Spinal cord (tissue), 10 donors: ENCODE measurements at places on chromosomes 11 and 22. TPM values are rescaled to one million over a fixed set of nuclear protein-coding genes. Genes with fewer than 3 reads are reported as not detected.

Gene LRRC75B
- 38.7 TPM for polyA plus RNA-seq

DNA sequence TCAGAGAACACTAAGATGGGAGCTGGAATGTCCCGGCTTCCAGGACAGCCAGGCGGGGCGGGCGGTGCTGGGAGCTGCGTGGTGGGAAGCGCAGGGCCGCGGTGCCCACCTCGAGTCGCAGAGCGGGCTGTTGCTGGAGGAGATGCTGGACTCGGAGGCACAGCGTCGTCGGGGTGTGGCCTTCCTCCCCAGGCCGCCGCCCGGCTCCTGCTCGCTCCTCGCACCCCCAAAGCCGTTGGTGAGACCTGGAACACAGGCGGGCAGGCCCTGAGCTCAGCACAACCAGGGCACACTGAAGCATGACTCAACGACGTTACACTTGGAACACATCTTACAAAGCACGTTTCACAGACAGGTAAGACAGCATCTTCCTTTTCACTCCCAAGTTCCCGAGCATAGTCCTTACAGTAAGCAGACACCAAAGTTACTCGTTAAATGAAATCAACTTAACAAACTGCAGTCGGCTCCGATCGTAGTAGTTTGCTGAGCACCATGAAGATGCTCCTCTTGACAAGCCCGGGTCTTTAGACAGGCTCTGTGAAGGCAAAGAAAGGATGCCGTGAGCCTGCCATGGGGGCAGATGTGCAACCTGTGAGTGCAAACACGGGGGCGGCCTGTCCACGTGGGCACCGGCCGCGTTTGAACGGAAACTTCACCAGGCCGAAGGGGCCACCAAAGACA is 50.0 kb downstream of the BRD1 start:
- H3K36me3 ChIP-seq = peaks cover 88% of the 10 kb centered on the region
- H3K27me3 ChIP-seq = no peaks in the 10 kb centered on the region
- no peak overlapping the region for H3K27ac ChIP-seq
- no peak overlapping the region for H3K4me3 ChIP-seq
- DNase-seq = no peak

DNA sequence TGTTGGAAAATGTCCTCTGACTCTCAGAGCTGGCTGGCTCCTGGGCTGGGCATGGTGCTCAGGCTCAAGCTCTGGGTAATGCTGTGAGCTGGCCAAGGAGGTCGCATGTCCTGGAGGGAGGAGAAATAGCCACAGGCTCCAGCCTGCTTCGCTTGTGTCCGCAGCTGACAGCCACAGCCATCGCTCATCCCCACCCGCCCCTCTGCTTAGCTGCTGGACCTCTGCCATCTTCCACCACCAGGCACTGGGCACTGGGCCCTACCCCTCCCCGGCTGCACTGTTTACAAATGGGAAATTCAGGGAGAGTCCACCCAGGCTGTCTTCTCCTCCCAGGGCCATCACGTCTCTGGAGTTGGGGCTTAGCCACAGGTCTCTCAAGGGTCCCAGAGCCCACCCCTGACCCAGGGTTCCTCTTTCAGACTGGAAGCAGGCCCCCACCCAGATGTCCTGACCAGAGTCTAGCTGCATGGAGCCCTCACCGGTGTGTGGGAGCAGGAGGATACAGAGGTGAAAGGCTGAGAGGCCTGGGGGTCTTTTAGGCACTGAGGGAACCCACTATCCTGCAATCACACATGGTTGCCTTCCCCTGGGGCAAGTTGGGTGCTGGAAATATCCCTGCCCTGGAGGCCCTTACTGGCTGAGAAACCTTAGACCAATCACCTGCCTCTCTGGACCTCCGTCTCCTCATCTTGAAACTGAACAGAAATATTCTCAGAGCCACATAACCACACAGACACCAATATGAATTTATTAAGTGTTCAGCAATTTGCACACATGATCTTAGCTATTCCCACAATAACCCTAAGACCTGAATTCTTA is 62.7 kb downstream of the CD82 start:
- peaks cover 46% of the 10 kb centered on the region for H3K4me1 ChIP-seq
- peak; percentile 67 for DNase-seq
- H3K27me3 ChIP-seq = no peaks in the 10 kb centered on the region
- no peak overlapping the region for H3K4me3 ChIP-seq
- H3K36me3 ChIP-seq = no peaks in the 10 kb centered on the region
- H3K27ac ChIP-seq = peak overlapping the region; percentile 75

Gene BAIAP2L2
- polyA plus RNA-seq = 8.2 TPM

- peak overlapping the region; percentile 86 for H3K27ac ChIP-seq
- H3K27me3 ChIP-seq = no peaks in the 10 kb centered on the region
- no peak overlapping the region for H3K4me3 ChIP-seq
- H3K4me1 ChIP-seq = peaks cover 12% of the 10 kb centered on the region
- H3K36me3 ChIP-seq = no peaks in the 10 kb centered on the region
Measured at GRCh38 chr11:62062223-62062861, 61.5 kb upstream of the INCENP start.

Gene SLC22A12
- polyA plus RNA-seq = not detected

- H3K4me3 ChIP-seq = no peak overlapping the region
- H3K27ac ChIP-seq = no peak overlapping the region
- H3K36me3 ChIP-seq = peaks cover 19% of the 10 kb centered on the region
- H3K4me1 ChIP-seq = peaks cover 65% of the 10 kb centered on the region
Measured at GRCh38 chr22:42905702-42906183, 48.7 kb upstream of the ARFGAP3 start.

DNA sequence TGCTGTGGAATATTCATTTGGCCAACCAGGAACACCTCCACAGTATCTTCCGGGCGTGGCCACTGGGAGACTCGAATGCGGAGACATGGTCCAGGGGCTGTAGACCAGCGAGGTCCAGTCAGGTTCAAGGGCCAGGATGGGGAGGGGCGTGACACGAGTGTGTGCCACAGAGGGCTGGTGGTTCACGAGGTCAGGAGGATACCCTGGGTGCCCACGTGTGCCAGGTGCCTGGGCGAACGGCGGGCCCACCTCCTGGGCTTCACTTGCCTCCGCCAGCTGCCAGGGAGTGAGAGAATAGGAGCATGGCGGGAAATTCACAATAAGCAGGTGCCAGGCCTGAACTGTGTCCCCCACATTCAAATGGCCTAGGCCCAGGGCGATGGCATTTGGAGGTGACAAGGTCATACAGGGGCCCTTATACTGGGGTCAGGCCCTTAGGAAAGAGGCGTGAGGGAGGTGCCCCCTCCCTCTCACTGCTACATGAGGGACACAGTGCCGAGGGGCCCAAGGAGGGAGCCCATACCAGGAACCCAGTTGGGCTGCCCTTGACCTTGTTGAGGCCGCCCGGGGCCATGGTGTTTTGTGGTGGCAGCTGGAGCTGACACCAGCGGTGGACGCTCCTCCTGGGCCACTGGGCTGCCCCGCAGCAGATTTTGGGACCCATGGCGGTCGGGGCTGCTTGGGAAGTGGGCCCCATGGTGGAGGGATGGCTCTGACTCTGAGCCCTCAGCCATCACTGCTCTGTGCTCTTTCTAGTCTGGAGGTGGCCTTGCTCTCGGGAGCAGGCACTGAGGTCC is 1268.9 kb downstream of the BRD1 start:
- no peak overlapping the region for H3K4me3 ChIP-seq
- H3K27ac ChIP-seq = no peak overlapping the region
- no peak for DNase-seq
- no peaks in the 10 kb centered on the region for H3K27me3 ChIP-seq

- peak; percentile 91 for DNase-seq
- H3K36me3 ChIP-seq = no peaks in the 10 kb centered on the region
- H3K4me3 ChIP-seq = no peak overlapping the region
- peaks cover 6% of the 10 kb centered on the region for H3K4me1 ChIP-seq
- H3K27me3 ChIP-seq = no peaks in the 10 kb centered on the region
Measured at GRCh38 chr11:124656774-124657630, 16.5 kb downstream of the SIAE start.

- no peaks in the 10 kb centered on the region for H3K27me3 ChIP-seq
- no peak for DNase-seq
- peaks cover 24% of the 10 kb centered on the region for H3K36me3 ChIP-seq
- peak overlapping the region; percentile 1 for H3K27ac ChIP-seq
- no peak overlapping the region for H3K4me3 ChIP-seq
- H3K4me1 ChIP-seq = peaks cover 21% of the 10 kb centered on the region
Measured at GRCh38 chr22:29041408-29041807, 20.2 kb downstream of the C22orf31 start.

DNA sequence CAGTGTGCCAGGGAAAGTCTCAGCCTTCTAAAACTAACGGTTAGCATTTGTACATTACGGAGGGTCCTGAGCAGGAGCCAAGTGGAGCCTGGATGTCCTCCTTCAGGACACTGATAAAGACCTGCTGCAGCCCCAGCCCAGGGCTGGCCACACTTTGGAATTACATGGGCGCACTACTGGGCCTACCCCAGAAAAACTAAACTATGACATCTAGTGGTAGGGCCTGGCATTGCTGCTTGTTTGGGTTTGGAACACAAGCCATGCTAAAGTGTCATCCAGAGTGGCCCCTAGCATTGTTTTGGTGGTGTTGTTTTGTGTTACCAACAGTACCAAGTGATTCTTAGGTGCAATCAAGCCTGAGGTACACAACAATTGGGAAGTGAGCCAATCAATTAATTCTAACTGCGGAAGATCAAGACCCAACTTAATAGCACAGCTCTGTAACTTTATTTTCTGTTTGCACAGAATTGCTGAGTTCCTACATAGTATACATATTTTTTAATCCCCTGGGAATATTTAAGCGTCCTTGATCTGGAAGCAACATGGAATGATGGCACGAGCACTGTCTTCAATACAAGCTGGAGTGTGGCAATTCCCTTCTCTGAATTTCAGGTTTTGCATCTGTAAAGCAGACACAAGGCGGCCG is 340.7 kb downstream of the LARGE1 start:
- no peaks in the 10 kb centered on the region for H3K4me1 ChIP-seq
- DNase-seq = peak; percentile 54
- H3K36me3 ChIP-seq = no peaks in the 10 kb centered on the region
- no peaks in the 10 kb centered on the region for H3K27me3 ChIP-seq

DNA sequence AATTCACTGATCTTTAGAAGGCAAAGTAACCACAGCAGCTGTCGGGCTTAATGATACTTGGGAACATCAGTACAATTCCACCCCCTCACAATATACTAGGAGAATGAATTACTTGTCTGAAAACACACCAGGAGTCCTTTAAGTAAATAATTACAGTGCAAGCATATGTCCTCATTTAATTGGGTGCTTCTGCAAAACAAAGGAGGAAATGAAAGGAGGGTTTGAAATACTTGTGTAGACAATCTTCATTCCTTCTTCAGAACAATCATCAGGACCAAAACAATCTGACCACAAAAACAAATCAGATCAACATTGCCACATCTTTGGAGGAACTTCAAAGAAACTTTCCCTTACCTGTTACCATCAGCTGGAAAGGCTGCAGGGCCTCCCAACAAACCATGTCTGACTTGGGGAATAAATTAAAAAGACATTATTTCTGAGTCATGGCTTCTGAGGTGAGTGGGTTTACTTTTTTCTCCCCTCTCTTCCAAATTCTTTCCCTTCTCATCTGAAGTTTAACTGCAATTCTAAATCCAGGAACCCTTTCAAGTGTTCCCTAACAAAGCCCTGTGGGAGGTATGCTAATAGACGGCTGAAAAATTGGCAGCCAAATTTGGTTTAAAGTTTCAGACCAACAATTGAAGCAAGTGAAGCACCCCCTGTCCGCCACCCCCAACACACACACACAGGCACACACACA is 12.5 kb upstream of the CCDC117 start:
- H3K36me3 ChIP-seq = no peaks in the 10 kb centered on the region
- H3K4me1 ChIP-seq = peaks cover 3% of the 10 kb centered on the region
- H3K27me3 ChIP-seq = no peaks in the 10 kb centered on the region
- H3K4me3 ChIP-seq = no peak overlapping the region

Gene MYOD1
- polyA plus RNA-seq = 0.12 TPM

GRCh38 chr11:35619116-35619854 is 1.0 kb downstream of the FJX1 start:
- no peaks in the 10 kb centered on the region for H3K36me3 ChIP-seq
- peak overlapping the region; percentile 65 for H3K27ac ChIP-seq
- H3K4me3 ChIP-seq = peak overlapping the region; percentile 56
- H3K4me1 ChIP-seq = peaks cover 15% of the 10 kb centered on the region
- no peak for DNase-seq

Gene KRTAP5-8
- polyA plus RNA-seq = 0.22 TPM

DNA sequence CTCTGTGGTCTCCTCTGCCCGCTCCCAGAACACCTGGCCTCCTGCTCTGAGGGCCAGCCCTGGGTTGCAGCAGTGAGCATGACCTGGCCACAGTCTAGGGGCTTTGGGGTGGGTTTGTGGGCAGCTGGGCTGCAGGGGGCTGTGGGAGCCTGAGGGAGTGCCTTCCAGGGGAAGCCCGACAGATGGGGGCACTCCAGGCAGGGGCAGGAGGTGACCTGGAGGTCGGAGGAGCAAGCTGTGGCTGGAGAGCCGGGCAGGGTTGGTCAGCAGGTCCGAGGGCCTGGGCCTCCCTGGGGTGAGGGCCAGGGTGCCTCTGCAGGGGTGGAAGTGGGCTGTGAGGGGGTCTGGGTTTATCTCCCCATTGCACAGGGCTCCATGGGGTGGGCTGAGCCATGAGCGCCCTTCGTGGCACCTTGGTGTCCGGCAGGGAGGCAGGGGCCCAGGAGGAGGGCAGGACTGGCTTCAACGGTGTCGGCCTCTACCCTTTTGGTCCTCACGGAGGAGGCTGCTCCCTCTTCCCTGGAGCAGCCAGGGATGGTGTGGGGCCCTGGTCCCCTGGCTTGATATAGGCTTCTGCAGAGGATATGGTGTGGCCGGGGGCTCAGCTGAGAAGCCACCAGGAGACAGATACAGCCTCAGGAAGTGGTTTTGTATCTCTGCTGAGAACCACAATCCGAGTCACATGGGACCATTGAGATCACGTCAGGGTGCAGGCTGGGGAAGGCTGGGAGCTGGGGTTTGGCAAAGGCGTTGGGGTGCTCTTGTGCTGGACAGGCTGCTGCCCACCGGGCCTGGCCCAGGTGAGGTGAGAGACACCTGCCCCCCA is 22.3 kb downstream of the KCNQ1 start:
- H3K27me3 ChIP-seq = no peaks in the 10 kb centered on the region
- H3K4me1 ChIP-seq = no peaks in the 10 kb centered on the region
- H3K27ac ChIP-seq = no peak overlapping the region
- no peak for DNase-seq

DNA sequence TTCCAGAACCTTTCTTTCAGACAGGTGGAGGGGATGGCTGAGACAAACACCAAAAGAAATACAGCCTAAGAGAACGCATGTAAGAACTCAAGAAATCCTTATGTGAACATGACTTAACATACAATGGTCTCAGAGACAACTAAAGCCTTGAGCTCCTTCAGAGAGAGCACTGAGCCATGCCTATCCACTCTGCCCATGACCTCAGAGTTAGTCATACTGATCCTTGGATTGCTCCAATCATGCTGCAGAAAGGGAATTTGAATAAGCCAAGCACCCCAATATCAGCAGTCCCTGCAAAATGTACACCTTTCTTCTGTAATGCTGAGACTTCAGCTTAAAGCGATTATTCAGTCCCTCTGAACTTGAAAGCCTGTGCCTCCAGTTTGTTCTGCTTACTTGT is 43.2 kb upstream of the CHKA start:
- H3K4me1 ChIP-seq = peaks cover 4% of the 10 kb centered on the region
- H3K36me3 ChIP-seq = peaks cover 40% of the 10 kb centered on the region
- no peak overlapping the region for H3K4me3 ChIP-seq
- H3K27ac ChIP-seq = no peak overlapping the region

GRCh38 chr22:48237466-48238283 is 1475.2 kb downstream of the TBC1D22A start:
- H3K27me3 ChIP-seq = no peaks in the 10 kb centered on the region
- no peak for DNase-seq
- peaks cover 10% of the 10 kb centered on the region for H3K4me1 ChIP-seq
- no peak overlapping the region for H3K27ac ChIP-seq
- no peak overlapping the region for H3K4me3 ChIP-seq

Gene SERPIND1
- polyA plus RNA-seq = 9.6 TPM

Gene DDIAS
- polyA plus RNA-seq = 2.7 TPM
